Osteocyte (in vitro differentiated cells): ENCODE measurements at places on chromosomes 2 and 18. TPM values are rescaled to one million over a fixed set of nuclear protein-coding genes. Genes with fewer than 3 reads are reported as not detected.

DNA sequence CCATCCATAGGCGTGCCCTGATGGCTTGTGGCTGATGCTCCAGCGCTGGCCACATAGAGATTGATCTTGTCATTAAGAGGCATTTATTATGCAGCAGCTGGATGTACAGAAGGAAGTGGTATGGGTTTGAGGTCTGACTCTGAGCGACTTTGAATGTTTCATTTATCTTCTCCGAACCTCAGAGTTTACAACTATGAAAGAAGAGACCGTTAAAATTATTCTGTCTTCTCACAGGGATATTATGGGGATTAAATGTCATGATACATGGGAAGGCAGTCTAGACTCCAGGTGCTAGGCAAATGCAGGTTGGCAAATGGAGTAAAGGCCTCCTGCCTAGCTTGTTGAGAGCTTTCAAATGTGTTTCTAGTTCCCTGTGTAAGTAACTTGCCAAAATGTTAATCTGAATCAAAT lies 30.3 kb downstream of the MOGAT1 start:
- no peak for DNase-seq

DNA sequence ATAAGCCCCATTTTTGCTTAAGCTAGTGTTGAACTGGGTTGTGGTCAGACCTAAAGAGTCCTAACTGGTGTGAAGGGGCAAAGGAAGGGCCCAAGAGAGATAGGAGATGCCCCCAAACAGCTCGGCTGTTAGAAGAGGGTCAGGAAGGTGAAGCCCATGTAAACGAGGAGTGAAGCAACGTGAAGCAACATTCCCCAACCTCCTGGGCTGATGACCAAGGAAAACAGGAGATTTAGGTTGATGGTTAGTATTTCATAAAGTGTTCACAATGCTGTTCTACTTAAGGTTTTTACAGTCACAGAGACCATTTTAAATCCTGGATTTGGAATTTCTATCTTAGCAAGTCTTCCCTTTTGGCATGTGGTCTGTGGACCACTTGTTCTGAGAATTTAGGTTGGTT lies 144.0 kb upstream of the SERPINE2 start:
- DNase-seq, result no peak

- DNase-seq, result no peak
These were observed 20.9 kb downstream of the CELF4 start for GRCh38 chr18:37544713-37545112.

DNA sequence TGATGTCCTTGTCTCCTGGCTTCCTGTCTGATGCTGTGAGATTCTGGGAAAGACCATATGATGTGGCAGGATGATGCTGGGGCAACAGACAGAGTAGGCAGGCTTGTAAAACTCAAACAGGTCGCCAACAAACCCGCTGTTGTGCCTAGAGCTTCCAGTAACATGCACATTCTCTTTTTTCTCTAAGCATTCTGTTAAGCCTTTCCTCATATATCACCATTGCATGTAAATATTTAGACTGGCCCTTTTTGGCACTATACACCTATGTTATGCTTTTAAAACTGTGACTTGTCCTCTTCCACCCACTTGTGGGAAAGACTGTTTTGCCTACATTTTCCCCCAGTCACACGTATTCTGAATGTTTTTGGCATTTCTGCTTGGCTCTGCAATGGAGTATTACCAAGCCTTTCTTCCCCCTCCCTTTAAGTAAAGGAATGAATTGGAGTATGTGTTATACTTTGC lies 250.4 kb upstream of the TANK start:
- DNase-seq, result no peak

Gene CTAGE1
- not detected in 2 replicates for total RNA-seq

- DNase-seq, result no peak
These were observed 263.6 kb upstream of the HNMT start for GRCh38 chr2:137700681-137701080.

Gene SH3BP4
- total RNA-seq, result 60.1 and 62.1 TPM in 2 replicates

DNA sequence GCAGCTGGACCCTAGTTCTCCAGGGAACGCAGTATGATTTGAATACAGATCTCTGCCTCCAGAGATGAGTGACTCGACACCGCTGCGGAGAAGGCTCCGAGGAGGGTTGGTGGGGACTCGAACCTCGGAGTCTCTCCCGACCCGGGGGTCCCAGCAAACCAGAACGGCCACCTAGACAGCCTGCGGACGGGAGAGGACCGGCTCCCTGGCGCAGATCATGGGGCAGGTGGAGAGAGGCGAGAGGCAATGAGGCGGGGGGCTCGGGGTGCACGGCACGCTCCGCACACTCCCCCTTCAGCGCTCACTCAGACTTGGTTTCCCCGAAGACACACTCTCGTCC lies 12.6 kb downstream of the DYSF start:
- no peak for DNase-seq

- no peak for DNase-seq
These were observed 32.2 kb upstream of the RPE start for GRCh38 chr2:209970271-209970670.

- no peak for DNase-seq
These were observed 30.0 kb downstream of the CFAP221 start for GRCh38 chr2:119574108-119574815.

GRCh38 chr18:55384551-55385275 lies 203.3 kb downstream of the TCF4 start:
- DNase-seq, result no peak

Gene SPATS2L
- 152 and 155 TPM in 2 replicates for total RNA-seq
